CD4-positive, CD25-positive, alpha-beta regulatory T cell (primary cell): ENCODE measurements at places on chromosomes 5 and 9. TPM values are rescaled to one million over a fixed set of nuclear protein-coding genes. Genes with fewer than 3 reads are reported as not detected.

DNA sequence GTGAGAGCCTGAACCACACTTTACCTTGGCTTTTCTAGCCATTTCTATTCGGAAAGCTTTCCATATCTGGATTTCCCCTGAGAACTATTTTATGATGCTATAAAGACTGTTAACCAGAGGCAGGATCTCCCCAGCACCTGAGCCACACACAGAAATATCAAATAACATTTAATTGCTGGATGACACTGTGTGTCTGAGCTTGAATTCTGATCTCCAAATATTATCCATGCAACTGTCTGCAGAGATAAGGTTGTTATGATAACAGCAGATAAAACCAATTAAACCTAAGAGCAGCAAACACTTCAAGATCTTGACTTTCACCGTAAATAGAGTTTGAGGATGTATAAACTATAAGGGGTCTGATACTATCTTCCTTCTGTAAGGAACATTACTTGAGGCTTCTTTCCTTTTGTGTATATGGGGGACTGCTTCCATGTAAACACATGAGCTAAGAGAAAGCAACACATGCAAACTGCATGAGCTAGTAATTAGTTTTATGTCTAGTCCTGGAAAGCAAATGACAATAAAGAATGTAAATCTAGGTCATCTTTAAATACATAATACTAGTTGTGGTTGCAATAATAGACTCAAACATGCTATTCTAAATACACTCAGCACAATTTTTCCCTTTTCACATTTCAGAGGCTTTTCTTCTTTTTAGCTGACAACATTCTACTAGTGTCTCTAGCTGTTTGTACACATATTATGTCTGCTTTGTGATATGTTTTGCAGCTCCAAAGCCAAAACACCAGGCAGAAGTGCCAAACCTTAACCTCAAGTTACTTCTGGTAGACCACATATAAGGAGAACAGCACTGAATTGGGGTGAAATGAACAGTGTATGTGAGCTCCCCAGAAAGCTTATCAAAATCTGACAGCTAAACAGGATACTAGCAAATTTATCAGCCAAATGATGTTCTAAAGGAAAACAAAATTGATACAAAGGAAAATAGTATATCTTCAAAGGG, 136.5 kb downstream of the EFNA5 start:
- H3K27me3 ChIP-seq, result no peaks in the 10 kb centered on the region
- H3K4me1 ChIP-seq, result no peaks in the 10 kb centered on the region
- no peaks in the 10 kb centered on the region for H3K36me3 ChIP-seq
- H3K27ac ChIP-seq, result no peak overlapping the region

DNA sequence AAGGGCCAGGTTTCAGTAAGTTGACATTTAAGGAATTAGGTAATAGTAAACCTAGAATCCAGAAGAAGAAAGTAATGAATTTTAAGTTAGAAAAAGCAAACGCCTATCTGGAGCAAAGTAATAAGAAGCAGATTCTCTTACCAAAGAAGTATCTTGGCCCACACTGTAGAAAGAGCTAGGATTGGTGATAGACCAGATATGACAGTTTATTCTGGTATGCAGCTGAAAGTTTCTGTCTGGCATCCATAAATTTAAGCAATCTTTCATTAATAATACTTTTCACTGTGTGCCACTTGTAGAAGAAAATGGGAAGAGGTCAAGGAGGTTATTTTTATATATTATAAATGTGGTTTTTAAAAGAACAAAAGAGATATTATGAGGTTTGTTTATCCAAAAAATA, 3.0 kb downstream of the RECK start:
- H3K36me3 ChIP-seq, result no peaks in the 10 kb centered on the region
- no peak overlapping the region for H3K27ac ChIP-seq
- no peak for DNase-seq
- H3K27me3 ChIP-seq, result no peaks in the 10 kb centered on the region
- peaks cover 31% of the 10 kb centered on the region for H3K4me1 ChIP-seq

DNA sequence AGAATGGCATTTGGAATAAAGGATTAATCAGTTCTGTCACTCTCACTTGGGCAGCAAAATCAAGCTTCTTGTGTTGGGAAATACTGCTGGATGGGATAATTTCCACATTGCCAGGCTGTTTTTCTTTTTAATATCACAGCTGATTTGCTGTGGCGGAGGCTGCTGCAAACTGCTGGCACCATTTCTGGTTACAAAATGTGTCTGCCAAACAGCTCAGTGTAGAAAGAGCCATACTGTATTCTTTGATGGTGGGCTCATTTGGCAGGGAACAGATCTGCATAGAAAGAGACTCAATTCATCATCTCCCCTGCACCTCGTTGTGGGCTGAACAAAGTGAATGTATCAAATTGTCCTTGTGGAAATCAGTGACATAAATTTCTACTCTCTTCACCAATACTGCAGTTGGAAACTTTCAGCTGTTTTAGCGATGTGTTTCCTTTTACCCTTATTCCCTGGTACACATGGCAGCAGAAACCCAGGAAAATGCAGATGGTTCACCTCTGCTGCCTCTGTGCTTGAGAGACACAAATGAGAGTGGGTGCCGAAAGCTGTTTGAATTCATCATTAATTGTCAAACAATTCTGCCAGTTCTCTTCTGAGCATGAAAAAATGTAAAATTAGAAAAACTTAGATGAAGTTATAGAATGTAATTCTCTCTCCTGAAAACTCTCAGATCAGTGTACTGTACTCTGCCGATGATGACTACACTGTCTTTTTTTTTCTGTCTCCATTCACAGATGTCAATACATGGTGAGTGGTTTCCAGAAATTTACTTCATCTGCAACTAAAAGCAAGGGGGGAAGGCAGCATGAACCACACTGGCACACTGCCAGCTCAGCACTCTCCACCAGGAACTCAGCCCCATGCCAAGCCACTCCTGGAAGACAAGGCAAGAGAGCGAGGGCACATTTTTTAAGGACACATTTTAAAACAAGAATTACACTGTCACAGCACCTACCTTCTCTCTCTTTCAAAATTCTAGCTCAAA, 75.0 kb downstream of the HMHB1 start:
- H3K4me3 ChIP-seq, result no peak overlapping the region
- no peak for DNase-seq
- H3K27ac ChIP-seq, result no peak overlapping the region
- H3K4me1 ChIP-seq, result no peaks in the 10 kb centered on the region
- H3K27me3 ChIP-seq, result peaks cover 11% of the 10 kb centered on the region
- H3K36me3 ChIP-seq, result no peaks in the 10 kb centered on the region

- DNase-seq, result no peak
- no peaks in the 10 kb centered on the region for H3K4me1 ChIP-seq
- H3K27ac ChIP-seq, result no peak overlapping the region
- H3K36me3 ChIP-seq, result no peaks in the 10 kb centered on the region
- H3K27me3 ChIP-seq, result peaks cover 44% of the 10 kb centered on the region
These were observed 12.5 kb upstream of the FOXE1 start for GRCh38 chr9:97840521-97840920.

GRCh38 chr9:125537442-125538091, 169.4 kb downstream of the MAPKAP1 start:
- H3K27me3 ChIP-seq, result no peaks in the 10 kb centered on the region
- H3K36me3 ChIP-seq, result peaks cover 8% of the 10 kb centered on the region
- H3K4me1 ChIP-seq, result no peaks in the 10 kb centered on the region
- H3K4me3 ChIP-seq, result no peak overlapping the region
- DNase-seq, result no peak

DNA sequence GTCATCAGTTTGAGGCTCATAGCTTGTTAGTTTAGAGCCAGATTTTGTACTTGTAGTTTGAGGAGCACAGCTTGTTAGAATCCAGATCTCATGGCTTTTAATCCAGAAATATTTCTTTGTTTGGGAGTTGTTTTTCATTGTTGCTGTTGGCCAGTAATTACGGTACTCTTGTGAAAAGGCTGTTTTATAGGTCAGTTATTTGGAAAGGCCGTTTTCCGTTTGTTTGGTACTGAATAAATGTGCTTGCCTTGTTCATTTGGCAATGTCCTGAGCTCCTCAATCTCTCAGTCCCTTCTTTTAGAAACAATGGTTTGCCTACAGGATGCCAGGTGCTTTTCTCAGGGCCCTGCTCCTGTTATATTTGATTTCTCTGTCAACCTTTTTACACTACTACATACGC, 4.5 kb upstream of the MOB3B start:
- no peaks in the 10 kb centered on the region for H3K27me3 ChIP-seq
- peaks cover 12% of the 10 kb centered on the region for H3K36me3 ChIP-seq
- no peak for DNase-seq
- no peak overlapping the region for H3K27ac ChIP-seq
- H3K4me1 ChIP-seq, result peaks cover 8% of the 10 kb centered on the region
- H3K4me3 ChIP-seq, result no peak overlapping the region

GRCh38 chr9:134390537-134390936, 64.3 kb downstream of the RXRA start:
- no peaks in the 10 kb centered on the region for H3K36me3 ChIP-seq
- H3K27ac ChIP-seq, result peak overlapping the region; percentile 98
- no peaks in the 10 kb centered on the region for H3K27me3 ChIP-seq

GRCh38 chr9:68446836-68447235, 90.4 kb downstream of the PGM5 start:
- DNase-seq, result no peak
- no peaks in the 10 kb centered on the region for H3K27me3 ChIP-seq
- no peak overlapping the region for H3K27ac ChIP-seq
- H3K36me3 ChIP-seq, result no peaks in the 10 kb centered on the region
- no peaks in the 10 kb centered on the region for H3K4me1 ChIP-seq
- H3K4me3 ChIP-seq, result no peak overlapping the region

GRCh38 chr5:159975462-159976019, 33.4 kb upstream of the TTC1 start:
- no peaks in the 10 kb centered on the region for H3K36me3 ChIP-seq
- H3K4me1 ChIP-seq, result no peaks in the 10 kb centered on the region
- H3K27ac ChIP-seq, result no peak overlapping the region
- H3K27me3 ChIP-seq, result peaks cover 19% of the 10 kb centered on the region
- no peak for DNase-seq
- no peak overlapping the region for H3K4me3 ChIP-seq

GRCh38 chr9:2478421-2478820, 143.2 kb upstream of the VLDLR start:
- no peaks in the 10 kb centered on the region for H3K4me1 ChIP-seq
- H3K27ac ChIP-seq, result no peak overlapping the region
- no peak for DNase-seq
- no peak overlapping the region for H3K4me3 ChIP-seq
- no peaks in the 10 kb centered on the region for H3K36me3 ChIP-seq
- no peaks in the 10 kb centered on the region for H3K27me3 ChIP-seq

GRCh38 chr5:134510970-134511795, 14.3 kb upstream of the JADE2 start:
- no peaks in the 10 kb centered on the region for H3K4me1 ChIP-seq
- H3K27ac ChIP-seq, result no peak overlapping the region
- no peaks in the 10 kb centered on the region for H3K27me3 ChIP-seq
- DNase-seq, result peak; percentile 32
- no peaks in the 10 kb centered on the region for H3K36me3 ChIP-seq

DNA sequence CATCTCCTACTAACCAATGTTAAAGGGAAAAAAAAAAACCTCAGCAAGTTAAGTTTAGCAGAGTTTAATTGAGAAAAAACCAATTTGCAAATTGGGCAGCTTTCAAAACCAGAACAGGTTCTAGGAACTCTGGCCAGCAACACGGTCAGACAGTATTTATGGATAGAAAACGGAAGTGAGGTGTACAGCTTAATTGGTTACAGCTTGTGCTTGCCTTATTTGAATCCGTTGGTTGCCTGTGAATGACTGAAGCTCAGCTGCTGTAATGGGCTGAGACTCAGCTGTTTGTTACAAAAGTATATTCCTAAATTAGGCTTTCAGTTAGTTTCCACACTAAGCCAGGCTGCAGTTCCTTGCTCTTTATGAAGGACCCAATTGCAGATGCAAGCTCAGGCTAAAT, 217.0 kb downstream of the SREK1 start:
- H3K4me1 ChIP-seq, result no peaks in the 10 kb centered on the region
- H3K4me3 ChIP-seq, result no peak overlapping the region
- H3K27me3 ChIP-seq, result peaks cover 1% of the 10 kb centered on the region
- DNase-seq, result no peak
- H3K36me3 ChIP-seq, result no peaks in the 10 kb centered on the region
- no peak overlapping the region for H3K27ac ChIP-seq

DNA sequence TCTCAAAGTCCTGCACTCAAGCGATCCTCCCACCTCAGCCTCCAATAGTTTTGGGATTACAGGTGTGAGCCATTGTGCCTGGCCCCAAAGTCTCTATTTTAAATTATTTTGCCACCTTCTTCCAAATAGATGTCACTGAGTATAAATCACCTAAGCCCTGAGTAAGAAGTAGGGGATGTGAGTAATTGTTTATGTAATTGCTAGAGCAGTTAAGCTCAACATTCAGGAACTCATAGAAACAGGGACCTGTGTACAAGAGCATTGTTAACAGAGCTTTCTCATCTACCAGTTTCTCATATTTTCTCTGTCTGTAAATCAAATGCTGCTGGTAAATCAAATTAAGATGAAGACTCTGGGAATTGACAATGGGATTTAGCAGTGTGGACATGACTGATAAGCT, 26.3 kb downstream of the CDK7 start:
- DNase-seq, result no peak
- no peak overlapping the region for H3K4me3 ChIP-seq
- H3K4me1 ChIP-seq, result no peaks in the 10 kb centered on the region
- no peak overlapping the region for H3K27ac ChIP-seq

DNA sequence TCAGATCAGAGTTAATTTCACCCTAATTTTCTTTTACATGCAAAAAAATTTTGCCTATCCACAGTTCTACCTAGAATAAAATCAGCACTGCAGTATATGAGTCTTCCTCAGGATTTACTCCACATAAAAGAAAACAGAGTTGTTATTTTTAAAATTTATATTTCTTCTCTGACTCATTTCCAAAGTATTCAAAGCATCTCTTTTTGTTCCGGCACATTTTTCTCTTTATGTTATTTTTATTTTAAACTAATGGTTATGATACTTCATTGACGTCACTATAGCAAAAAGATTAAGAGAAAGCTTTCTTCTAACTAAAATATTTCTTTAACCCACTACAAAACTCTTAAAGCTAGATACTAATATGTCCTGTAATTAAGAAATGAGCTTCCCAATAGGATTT, 590.4 kb downstream of the PRELID2 start:
- DNase-seq, result no peak
- H3K4me3 ChIP-seq, result no peak overlapping the region
- H3K36me3 ChIP-seq, result no peaks in the 10 kb centered on the region

- no peak overlapping the region for H3K27ac ChIP-seq
- no peak for DNase-seq
- no peak overlapping the region for H3K4me3 ChIP-seq
These were observed 73.1 kb upstream of the SAP30L start for GRCh38 chr5:154372661-154373060.

Gene ADCY2
- total RNA-seq, result not detected

Gene CCDC192
- total RNA-seq, result not detected

Gene RAI14
- total RNA-seq, result 0.12 TPM

Gene FBLL1
- total RNA-seq, result not detected

Gene VCAN
- total RNA-seq, result not detected

Gene TAF11L5
- not detected for total RNA-seq
